Adrenal gland (tissue), 19 donors: ENCODE measurements at places on chromosomes 2 and 18. TPM values are rescaled to one million over a fixed set of nuclear protein-coding genes. Genes with fewer than 3 reads are reported as not detected.

- DNase-seq: no peak
Observed at GRCh38 chr18:63444580-63444979, 22.3 kb upstream of the VPS4B start.

DNA sequence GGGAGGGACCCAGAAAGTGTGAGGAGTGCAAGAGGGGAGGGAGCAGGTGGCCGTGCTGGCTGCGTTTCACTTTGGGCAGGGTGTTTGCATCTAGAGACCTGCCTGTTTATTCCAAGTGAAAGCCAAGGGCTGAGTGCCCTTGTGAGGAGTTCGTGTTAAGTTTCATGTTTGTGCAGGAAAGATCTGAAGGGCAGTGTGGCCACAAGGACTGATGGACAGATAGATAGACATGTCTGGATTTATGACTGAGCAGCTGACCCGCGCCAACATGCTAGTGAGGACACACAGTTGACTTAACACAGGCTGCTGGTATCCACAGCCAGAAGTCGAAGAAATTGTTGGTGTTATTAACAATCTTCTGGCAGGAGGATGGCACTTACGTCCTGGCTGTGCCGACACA lies 387.6 kb upstream of the TNP1 start:
- DNase-seq: no peak

DNA sequence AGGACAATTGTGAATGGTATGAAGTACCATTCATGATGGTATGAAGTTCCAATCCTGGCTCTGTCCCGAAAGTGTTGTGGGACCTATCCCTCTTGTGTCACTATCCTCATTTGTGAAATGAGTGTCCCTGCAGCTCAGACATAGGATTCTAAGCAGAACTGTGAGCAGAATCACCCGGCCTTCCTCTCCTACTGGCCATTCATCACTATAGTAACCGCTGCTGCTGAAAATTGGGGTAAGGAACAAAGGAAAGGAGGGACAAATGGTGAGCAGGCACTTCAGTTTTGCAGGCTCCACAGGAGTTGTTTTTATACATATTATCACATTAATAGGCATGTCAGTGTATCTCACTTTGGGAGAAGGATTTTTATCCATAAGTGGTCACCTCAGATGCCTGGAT lies 27.4 kb downstream of the SMYD1 start:
- DNase-seq: no peak

DNA sequence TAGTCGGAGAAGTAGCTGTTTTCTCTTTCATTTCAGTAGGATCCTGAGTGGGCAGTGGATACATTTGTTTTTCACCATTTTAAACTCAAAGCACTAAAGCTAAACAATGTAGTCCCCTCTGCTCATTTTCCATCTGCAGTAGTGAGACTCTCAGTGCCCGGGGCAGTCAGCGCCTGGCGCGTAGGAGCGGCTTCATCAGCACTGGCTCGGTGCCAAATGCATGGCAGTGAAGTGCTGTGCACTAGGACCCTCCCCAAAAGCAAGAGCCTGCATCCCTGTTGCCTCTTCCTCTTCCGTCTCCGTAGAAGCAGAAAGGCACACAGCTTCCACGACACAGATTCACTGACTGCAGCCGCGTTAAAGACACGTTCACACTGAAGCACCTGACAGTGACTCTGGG lies 19.0 kb upstream of the ESPNL start:
- DNase-seq: peak; percentile 35

- no peak for DNase-seq
Observed at GRCh38 chr2:177547122-177547521, 154.5 kb downstream of the AGPS start.

DNA sequence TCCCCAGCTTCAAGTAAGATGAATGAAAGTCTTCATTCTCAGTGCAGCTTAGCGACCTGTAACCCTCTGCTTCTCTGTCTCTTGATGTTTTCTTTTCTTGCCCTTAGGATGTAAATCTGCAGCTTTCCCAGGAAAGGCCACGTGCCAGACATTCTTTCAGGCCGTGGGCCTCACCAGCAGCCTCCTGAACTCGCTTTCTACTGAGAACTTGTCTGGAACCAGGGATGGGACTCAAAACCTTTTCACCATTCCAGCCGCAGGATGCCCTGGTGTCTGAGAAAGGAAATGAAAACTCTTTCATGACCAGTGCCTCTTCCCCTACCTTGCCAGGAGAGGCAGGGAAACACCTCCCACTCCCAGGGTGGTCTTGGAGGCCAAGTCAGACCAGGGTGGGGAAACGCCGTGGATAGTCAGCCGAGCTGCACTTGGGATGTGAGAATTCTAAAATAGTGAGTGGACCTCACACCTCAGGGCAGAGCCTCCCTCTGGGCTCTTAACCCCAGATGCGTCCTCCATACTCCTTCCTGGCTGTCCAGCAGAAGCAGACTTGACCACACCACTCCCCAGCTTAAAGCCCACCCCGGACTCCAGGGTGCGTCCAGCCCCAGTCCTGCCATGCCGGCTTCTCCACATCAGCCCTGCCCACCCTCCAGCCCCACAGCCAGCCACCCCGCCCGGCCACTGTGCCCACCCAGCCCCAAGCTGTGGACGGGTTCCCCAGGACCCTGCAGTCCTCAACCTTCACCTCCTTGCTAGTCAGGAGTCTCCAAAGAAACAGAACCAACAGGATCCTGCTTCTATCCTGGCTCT lies 115.5 kb downstream of the TWIST2 start:
- no peak for DNase-seq

GRCh38 chr2:147550995-147551731 lies 293.7 kb upstream of the ACVR2A start:
- no peak for DNase-seq

- DNase-seq: no peak
Observed at GRCh38 chr2:174327021-174327840, 7.5 kb upstream of the SP9 start.

DNA sequence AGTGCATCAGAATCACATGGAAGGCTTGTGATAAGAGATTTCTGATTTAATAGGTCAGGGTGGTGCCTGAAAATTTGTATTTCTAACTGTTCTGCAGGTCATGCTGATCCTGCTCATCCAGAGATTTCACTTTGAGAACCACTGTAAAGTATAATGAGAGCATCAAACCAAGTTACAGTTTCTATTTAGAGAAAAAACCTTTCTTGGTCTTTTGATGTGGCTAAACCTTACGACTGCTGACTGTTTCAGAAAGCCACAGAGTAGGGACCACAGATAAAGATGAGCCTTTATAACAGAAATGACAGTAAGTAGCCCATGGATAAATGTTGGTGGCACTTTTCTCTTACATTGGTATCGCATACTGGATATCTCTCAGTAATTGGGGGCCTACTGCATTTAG lies 109.4 kb upstream of the FANCL start:
- no peak for DNase-seq

DNA sequence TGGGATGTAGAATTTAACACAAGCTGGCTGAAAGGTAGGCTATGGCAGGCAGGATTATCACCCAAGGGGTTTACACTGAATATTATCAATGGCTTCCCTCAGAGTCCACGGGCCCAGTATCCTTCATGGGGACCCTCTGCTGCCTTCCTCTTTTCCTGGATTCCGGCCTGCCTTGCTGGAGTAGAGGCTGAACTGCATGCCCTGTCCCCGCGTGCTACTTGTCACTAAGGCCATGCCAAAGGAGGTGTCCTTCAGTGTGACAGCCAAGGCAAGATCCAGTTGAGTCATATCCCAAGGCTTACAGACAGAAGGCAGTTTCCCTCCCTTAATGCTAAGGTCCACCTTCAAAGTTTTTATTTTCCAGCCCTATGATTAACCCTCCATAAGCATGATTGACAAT lies 156.3 kb downstream of the CYP26B1 start:
- no peak for DNase-seq

- no peak for DNase-seq
Observed at GRCh38 chr2:172412984-172413492, 14.3 kb upstream of the ITGA6 start.

DNA sequence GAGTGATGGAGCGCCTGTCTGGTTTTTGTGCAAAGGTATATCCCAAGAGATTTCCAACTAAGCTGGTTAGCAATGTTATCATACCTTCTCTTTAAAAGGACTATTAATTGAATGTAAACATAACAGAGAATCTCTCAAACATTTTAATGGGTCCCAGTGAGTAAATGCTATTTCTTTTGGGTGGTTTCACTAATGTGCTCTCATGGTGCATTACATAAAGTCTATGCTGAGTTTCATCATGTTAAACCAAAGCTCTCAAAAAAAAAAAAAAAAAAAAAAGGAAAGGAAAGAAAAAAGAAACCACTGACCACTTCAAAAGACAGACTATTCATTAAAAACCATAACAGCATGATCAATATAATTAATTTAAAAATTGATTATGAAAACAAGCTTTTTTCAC lies 119.1 kb upstream of the SCN1A start:
- no peak for DNase-seq

DNA sequence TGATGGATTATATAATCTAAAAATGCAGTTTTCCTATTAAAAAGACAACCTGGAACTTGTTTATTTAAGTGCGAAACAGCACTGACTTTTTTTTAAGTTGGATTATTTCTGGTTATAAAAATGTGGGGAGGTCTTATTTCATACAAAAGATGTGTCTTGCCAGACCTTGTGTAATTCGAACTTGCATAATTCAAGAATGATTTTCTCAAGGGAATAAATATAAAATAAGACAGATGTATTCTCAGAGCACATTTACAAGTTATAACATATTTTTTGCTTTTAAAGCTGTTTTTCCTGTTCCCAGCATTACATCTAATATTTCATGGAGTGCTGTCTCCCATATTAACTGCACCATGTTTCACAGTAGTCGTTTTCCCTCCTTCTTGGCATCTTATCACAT lies 263.1 kb downstream of the CDH20 start:
- no peak for DNase-seq

- no peak for DNase-seq
Observed at GRCh38 chr18:79912409-79912991, 39.0 kb downstream of the SLC66A2 start.

- no peak for DNase-seq
Observed at GRCh38 chr2:20934236-20934635, 109.6 kb downstream of the APOB start.

- DNase-seq: no peak
Observed at GRCh38 chr2:71389384-71390072, 57.9 kb downstream of the ZNF638 start.

DNA sequence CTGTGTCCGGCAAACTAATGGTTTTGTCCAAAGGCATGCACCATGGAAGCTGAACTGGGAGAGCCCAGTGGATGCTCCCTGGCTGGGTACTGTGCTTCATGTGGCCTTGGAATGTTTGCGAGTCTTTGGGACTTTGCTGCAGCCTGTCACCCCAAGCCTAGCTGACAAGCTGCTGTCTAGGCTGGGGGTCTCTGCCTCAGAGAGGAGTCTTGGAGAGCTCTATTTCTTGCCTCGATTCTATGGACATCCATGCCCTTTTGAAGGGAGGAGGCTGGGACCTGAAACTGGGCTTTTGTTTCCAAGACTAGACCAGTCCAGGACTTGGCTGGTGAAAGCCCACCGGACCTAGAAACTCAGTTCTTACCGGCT lies 1.7 kb downstream of the MARS2 start:
- no peak for DNase-seq

DNA sequence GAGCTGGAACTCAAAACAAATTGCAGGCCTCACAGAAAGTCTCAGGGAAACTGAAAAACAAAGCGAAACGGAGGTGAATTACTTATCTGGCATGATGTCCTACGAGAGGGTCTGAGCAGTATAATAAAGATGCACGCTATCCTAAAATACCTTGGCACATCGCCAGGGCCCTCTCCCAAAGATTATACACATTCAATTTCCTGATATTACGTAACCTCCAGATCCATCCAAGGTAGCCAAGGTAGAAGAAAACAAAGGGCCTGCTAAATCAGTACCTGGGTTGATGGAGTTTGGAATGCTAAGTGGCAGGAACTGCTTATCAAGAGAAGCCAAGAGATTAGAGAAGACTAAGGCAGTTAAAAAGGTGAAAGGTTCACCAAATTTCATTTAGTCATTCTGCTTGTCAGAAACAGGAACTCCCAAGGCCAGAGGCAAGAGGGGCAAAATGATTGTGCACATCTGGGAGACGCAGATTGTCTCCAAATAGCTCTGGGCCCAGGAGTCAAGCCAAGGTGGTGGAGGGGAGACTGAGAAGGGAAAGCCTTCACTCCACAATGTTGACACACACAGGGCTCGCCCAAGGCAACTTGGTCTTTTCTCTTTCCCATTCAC lies 236.8 kb upstream of the ATP5MC3 start:
- no peak for DNase-seq

DNA sequence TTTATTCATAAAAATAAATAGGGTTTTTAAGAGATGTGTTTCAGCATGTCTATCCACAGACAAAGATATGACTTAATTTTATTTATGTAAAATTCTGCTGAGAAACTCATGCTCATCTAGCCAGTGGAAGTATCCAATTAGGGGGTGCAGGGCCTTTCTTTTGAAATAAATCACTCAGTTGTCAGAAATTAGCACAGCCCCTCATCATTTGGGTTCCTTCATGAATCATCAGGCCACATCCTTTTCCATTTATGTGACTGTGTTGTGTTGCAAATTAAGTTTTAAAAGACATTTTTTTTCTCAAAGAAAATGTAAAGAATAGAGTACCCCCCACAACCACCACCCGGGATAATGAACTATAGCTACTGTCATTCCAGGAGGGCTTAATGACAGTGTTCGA lies 185.8 kb downstream of the NRP2 start:
- DNase-seq: no peak

DNA sequence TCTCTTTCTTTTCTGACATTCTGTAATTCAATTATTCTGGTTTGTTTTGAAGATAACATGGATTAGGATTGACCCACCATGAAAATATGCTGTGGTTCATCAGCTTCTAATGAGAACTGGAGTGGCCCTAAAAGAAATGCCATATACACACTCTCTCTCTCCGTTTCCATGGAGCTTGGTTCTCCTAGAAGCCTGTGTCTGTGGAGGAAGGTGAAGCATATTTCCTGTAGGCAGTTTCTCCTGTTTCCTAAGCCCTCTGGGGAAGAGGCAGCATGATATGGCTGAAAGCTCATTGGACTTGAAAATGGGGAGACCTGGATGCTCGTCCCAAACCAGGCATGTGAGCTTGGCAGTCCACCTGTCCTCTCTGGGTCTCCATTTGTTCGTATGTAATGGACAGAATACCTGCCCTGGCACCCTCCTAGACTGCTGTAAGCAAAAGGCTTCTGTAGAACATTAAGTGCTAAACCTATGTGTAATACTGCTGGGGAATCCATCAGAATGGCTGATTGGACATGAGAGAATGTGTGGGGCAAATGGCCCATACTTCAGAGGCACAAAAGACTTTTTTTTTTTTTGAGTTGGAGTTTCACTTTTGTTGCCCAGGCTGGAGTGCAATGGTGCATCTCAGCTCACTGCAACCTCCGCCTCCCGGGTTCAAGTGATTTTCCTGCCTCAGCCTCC lies 75.3 kb upstream of the PPP1CB start:
- no peak for DNase-seq

MAPK4 gene
- total RNA-seq: 18.0 TPM

G6PC2 gene
- not detected for total RNA-seq

SEMA4F gene
- total RNA-seq: 4.7 TPM

KCTD1 gene
- total RNA-seq: 31.5 TPM

C2orf66 gene
- 0.26 TPM for total RNA-seq

NCKAP5 gene
- 2.5 TPM for total RNA-seq

TAF4B gene
- 5.4 TPM for total RNA-seq

CRIM1 gene
- 56.0 TPM for total RNA-seq
